ENCODE measurements at places on chromosomes 16 and 17.

DNA sequence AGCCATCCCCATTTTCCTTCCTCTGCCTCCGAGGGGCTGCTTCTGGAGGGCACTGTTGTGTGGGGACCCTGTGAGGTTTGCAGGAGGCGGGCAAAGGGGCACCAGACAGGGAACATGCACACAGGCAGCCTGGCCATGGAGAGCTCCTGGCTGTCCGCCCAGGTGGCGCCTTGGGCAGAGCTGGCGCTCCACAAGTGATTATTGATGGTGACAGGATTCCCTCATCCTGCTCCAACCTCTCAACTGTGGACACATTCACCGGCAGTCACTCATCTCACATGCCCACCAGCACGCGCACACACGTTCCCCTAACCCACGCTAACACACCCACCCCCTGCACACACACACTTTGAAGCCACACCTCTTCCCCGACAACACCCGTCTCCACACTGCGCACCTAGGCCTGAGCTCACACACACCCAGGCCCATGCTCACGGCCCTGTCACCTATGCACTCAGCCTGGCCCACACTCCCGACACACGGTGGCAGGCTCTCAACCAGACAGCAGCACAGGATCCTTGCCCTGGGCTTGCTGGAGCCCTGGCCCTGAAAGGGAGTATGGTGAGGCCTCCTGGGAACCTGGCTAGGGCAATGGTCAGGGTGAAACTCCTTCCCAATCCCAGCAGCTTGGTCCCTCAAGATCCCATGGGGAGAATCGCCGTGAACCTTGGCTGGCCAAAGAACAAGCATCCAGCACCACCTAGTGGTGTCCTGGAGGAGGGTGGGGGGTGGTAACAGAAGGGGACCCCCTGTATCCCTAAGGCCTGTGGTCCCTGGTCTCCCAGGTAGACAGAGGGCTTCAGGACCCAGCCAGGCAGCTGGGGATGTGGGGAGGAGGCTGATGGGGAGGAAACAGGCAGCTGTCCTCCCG, 3.6 kb downstream of the PNMT start:
- no peak for DNase-seq

GRCh38 chr16:85557971-85558657, 55.0 kb upstream of the GSE1 start:
- peak; percentile 35 for DNase-seq

DNA sequence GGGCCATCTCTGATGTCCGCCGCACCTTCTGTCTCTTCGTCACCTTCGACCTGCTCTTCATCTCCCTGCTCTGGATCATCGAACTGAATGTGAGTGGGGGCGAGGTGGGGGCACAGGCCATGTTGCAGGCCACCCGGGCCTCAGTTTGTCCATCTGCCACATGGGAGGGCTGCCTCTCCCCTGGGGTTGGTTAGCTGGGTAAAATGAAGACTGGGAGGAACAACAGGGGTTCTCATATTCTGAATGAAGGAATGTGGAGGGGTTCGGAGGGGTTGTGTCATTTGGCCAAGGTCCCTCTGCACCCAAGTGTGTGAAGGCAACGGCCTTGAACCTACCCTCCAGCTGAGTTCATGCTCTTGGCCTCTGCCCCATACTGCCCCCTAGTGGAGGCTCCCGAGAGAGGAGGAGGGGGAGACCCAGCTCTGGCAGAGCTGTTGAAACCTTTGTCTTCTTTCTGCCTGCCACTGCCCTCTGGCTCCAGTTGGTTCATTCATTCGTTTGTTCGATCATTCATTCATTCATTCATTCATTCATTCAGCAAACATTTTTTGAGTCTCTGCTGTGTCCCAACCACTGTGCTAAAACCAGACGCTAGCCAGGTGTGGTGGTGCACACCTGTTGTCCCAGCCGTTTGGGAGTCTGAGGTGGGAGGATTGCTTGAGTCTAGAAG, 11.4 kb upstream of the TCAP start:
- peak; percentile 61 for DNase-seq

DNA sequence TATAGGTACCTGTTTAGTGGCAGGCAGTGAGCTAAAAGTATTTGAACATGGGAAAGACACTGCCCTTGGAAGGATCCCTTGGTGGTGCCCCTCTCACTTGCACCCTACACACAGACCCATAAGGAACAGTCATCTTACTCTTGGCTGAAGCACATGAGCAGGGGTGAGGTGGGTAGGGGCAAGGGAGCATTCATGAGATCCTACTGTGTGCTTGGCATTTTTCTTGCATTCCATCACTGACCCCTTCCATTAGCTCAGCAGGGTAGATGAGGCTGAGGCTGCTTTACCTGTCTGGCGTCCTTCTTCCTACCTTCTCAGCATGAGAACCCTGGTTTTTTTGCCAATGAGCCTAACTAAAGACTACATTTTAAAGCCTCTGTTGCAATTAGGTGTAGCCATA, 48.3 kb downstream of the CCT6B start:
- DNase-seq: no peak

DNA sequence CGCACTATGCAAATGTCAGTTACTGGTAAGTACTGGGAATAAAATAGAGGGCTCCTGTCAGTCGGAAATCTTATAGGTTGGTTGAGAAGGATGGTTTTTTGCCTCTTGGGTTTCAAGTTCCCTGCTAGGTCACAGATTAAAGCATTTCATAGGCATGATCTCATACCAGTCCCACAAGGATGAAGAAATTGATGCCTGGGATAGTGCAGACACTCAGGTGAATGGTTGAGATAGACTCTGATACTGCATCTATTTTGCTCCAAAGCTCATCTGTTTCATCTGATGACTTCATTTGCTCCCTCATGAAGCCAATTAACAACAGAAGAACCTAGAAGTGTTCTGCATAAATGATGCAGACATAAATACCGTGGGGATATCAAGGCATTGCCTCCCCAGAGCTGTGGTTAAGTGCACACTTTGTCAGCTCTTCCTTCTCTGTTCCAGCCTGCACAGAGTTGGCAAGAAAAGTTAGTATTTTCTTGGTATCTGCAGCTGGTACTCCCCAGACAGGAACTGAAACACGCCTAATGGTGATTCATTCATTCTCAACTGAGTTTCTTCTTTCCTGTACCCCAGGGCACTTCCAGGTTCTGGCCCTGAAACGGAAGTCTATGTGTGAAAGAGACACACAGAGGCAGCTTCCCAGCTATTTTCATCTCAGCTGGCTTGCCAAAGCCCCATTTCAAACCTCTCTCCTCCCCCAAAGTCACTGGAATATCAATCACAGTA, 418.3 kb upstream of the SALL1 start:
- DNase-seq: no peak

- no peak for DNase-seq
These were observed 167.4 kb downstream of the BCAS3 start for GRCh38 chr17:60845012-60845411.

GRCh38 chr16:19744670-19745069, 26.6 kb downstream of the IQCK start:
- no peak for DNase-seq

DNA sequence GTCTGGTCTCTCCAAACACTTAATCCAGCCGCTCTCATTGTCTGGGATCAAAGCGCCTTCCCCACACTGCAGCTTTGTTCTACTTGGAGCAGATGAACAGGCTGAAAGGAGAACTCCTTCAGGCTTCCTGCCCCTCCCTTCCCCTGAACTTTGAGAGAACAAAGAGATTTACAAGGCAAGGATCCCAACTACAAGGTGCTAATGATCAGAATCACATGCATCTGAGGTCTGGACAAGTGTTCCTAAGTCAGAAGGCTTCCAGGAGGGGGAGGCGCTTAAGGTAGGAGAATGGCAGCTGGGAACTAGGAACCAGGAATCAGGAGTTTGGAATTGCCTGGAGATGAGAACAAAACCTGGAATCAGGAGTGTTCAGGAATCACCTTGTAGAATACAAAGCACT, 606.3 kb upstream of the CDH11 start:
- DNase-seq: no peak

GRCh38 chr17:79755591-79755990, 22.4 kb upstream of the CBX2 start:
- no peak for DNase-seq

GRCh38 chr16:31477220-31478216, 5.4 kb upstream of the SLC5A2 start:
- no peak for DNase-seq
